ENCODE measurements at places on chromosomes 13 and 19.

- no peak for DNase-seq
These were observed 343.8 kb downstream of the RBM26 start for GRCh38 chr13:79062291-79062690.

DNA sequence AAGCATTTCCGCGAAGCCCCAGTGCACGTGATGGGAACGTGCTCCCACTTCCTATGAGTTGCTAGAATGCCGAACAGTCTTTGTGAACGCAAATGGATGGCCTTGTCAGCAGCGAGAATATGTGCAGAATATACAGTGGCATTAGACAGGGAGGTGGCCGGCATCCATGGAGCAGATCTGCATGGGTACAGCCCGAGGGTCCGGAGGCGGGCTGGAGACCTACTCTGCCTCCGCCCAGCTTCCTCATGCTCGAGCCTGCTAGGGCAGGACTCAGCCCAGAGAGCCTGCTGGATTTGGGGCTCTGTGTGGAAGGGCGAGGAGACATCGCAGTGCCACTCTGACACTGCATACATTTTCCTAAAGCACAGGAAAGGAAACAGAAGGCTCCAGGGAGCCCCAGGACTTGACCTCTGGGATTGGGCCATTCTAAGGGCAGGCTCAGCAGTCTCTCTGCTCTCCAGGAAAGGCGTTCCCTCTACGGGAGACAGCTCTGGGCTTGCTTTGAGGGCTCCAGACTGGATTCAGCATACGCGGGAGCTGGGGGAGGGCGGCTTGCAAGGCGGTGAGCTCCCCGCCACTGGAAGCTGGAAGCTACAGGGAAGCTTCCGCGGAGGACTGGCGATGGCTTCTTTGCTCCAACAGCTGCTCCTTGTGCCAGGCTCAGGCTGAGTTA, 55.9 kb upstream of the UQCRFS1 start:
- no peak for DNase-seq

- no peak for DNase-seq
These were observed 22.5 kb downstream of the DOCK9 start for GRCh38 chr13:98955336-98955735.

- peak; percentile 76 for DNase-seq
These were observed 1.2 kb upstream of the EEF2 start for GRCh38 chr19:3986260-3987041.

- no peak for DNase-seq
These were observed 3.0 kb downstream of the LENG8 start for GRCh38 chr19:54451997-54452396.

- DNase-seq = no peak
These were observed 25.8 kb downstream of the CACNG6 start for GRCh38 chr19:54017261-54017660.

DNA sequence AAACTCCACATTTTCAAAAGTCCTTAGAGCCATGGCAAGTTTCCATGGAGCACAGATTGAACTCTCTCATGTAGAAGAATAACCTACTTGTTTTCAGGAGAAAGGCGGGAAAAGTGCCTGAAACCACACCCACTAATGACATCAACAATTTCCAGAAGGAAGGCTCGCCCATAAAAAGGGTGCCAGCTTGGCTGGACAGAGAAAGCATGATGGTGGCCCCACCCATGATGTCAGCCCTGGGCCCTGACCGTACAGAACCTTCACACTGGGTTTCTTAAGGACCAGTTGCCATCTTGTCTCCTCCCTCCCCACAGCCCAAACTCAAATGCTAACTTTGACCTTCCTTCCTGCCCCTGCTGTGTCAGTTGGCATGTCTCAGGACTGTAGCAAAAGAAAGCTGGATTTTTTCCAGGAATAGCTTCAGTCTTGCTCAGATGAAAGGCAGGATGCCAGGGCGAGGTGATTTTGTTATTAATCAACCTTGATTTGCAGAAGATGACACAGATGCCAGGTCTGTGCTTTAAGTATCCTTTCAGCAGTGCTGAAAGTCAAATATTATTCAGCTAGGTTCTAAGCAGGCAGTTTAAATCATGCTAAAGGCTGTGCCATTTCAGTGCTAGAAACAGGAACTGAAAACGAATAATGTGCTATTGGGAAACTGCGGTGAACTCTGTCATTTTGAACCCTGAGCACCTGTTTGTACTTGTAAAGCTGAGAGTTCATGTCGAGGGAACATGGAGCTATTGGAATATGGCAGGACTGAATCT, 89.5 kb upstream of the RFC3 start:
- no peak for DNase-seq

DNA sequence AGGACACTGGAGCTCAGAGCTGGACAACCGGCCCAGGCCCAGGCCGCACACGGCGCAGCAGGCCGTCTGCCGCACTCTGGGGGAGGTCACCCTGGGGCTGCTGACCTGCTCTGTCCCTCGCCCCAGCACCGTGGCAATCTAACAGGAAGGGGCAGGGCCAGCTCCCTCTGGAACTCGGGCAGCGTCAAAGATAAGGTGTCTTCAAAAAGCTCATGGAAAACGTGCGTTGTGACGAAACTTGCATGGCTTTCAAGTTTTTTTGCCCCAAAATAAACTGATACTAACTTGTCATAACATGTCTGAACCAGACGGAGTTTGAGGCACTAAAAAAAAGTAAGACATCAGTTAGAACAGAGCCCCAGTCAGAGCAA, 12.2 kb upstream of the ATP8B3 start:
- no peak for DNase-seq

DNA sequence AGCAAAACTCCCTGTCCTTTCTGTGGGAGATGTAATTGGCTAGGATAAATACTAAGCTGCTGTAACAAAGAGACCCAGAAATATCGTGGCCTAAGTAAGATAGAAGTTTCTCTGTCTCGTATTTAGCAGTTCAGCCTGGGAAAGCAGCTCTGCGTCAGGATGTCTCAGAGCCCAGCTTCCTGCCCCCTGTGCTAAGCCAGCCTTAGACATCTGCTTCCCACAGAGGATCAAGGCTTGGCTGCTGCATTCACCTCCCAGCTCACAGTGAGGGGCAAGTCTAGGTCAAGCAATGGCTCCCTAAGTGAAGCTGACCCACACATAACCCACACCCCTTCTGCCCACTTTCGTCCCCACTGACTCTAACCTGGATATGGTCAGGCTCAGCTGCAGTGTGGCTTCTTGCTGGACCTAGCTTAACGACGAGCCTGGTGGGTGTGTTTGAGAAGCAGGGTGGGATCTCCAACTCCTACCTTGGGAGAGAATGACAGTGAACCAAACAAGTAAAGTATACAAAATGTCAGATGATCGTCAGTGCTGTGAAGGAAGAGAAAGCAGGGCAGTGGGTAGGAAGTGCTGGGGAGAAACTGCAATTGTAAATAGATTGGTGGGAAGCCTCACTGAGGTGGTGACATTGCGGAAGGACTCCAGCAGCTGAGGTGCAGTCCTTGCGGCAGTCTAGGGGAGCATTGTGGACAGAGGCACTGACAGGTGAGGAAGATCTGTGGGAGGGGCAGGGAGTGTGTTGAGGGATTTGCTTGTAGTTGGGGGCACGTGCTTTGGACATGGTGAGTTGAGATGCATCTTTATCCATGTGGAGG, 82.9 kb downstream of the TNFRSF19 start:
- no peak for DNase-seq

Measured in fibroblast of skin of abdomen (primary cell).